ENCODE measurements at places on chromosomes 4 and X.

GRCh38 chrX:73182502-73183114, 32.0 kb downstream of the NAP1L2 start:
- DNase-seq = no peak

DNA sequence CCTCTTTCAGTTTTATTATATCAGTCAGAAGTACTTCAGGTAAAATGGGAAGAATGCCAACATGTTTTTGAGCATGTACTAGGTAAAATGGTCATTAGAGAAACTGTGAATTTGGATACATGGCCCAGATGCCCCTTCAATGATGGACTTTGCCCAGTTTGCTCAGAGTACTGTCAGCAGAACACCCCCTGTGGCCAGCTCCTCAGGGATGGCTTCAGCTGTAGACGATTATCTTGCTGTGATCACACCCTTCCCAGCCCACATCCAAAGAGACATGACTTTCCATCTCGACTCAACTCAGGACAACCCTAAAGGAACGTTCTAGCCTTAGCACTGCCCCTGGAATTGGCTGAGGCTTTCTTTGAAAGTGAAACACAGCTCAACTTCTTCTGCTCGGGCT, 439.1 kb downstream of the PACRGL start:
- no peak for DNase-seq

- DNase-seq = no peak
These were observed 320.8 kb downstream of the ADAM29 start for GRCh38 chr4:175238827-175239517.

GRCh38 chrX:111309083-111309482, 38.8 kb upstream of the CAPN6 start:
- no peak for DNase-seq

DNA sequence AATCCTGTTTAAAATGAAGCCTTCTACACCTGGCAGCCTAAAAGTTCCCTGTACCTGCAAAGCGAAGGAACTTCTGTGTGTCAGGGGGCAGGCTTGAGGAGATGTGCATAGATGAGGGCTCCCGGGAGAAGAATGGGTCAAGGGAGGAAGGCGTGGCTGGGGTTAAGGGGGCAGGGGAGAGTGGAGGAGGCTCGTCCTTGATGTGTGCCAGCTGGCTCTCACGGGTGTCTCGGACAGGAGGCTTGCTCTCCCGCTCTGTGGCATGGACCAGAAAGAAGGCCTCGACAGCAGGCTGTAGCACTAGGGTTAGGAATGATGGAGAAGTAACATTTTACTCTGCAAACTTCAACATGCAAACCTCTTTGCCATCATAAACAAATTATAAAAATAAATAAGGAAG, 104.6 kb upstream of the HSD17B10 start:
- DNase-seq = no peak

GRCh38 chrX:2863646-2864045, 34.9 kb downstream of the GYG2 start:
- DNase-seq = no peak

DNA sequence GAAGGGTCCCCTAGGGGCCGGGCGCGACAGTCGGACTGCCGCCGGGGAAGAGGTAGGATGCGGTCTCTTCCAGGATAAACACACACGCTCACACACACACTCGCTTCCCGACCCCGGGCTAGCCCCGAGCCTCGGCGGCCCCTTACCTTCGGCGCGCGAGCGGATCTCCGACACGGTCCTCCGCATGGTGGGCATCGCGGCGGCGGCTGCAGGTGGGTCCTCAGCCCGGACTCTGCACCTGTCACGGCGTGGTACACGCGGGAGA, 294 bp downstream of the ATP8A1 start:
- DNase-seq = no peak

All from stimulated activated CD8-positive, alpha-beta memory T cell treated with anti-CD3 and anti-CD28 coated beads, Interleukin-7, amount 100 ng/mL, for 1 hour (primary cell).